Stimulated activated CD4-positive, alpha-beta T cell treated with anti-CD3 and anti-CD28 coated beads, Interleukin-1b, Interleukin-23, amount 100 ng/mL, for 4 hours (primary cell): ENCODE measurements at places on chromosomes 3 and 15.

GRCh38 chr3:28745436-28745835 lies 396.8 kb upstream of the AZI2 start:
- no peak for DNase-seq

GRCh38 chr3:40886660-40887425 lies 312.5 kb upstream of the CTNNB1 start:
- no peak for DNase-seq

DNA sequence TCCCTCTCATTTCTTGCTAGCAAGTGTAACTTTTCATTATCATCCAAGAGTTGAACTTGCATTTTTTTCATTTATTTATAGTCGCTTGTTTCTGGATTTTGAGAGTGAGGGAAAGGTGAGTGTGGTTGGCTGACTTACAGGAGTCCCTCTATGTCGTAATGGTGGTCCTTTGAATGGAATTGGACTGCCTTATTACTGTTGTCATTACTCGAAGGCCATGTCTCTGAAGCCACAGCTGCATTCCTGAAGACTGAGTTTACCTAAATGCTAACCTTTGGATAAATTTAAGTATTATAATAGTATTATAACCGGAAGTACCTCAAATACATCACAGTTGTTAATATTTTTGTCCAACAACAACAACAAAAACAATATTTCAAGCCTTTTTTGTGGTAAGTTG lies 488.9 kb downstream of the GABRG3 start:
- DNase-seq = no peak

- no peak for DNase-seq
Measured at GRCh38 chr3:192879346-192880031, 38.2 kb downstream of the MB21D2 start.

DNA sequence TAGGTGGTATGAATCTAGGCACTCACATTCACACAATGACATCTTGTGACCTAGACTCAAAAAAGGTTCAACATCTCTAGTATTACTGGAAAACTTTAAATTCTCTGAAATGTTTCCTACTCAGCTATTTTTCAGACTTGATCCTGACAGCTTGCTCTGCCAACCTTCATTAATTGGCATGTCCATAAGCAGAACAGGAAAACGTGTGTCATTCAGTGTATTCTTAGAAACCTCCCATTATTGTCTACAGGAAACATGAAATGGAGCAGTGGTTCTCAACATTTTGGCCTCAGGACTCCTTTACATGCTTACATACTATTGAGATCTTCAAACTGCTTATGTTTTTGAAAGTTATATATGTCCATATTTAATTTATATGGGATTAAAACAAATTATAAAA lies 363.2 kb downstream of the NAALADL2 start:
- DNase-seq = no peak

DNA sequence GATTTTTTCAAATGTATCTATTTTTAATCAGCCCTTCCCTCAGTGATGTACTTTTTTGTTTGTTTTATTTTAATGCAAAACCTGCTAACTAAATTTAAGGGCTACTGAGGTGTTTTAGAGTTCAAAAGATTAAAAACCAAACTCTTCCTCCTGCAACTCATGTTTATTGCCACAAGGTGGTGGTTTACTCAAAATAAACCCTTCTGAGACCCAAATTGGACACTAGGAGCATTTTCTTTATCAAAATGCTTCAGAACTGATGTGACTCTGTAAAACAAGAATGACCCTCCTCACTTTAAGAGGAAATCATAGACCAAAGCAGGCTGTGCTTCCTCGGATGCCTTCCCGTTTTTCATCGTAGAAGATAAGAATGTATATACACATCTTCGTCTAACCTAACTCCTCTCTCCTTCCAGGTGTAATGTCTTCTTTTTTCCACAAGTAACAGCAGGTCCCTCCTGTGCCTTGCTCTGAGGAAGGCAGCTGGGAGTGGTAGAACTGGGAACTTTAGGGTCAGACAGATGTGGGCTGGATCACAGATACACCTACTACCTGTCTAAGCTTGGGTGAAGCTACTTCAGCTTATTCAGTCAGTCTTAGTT lies 2.9 kb upstream of the NME9 start:
- DNase-seq = no peak

GRCh38 chr3:153096731-153097131 lies 65.3 kb upstream of the RAP2B start:
- DNase-seq = no peak

- DNase-seq = no peak
Measured at GRCh38 chr15:65331811-65332210, 27.3 kb downstream of the RNU5B-1 start.

DNA sequence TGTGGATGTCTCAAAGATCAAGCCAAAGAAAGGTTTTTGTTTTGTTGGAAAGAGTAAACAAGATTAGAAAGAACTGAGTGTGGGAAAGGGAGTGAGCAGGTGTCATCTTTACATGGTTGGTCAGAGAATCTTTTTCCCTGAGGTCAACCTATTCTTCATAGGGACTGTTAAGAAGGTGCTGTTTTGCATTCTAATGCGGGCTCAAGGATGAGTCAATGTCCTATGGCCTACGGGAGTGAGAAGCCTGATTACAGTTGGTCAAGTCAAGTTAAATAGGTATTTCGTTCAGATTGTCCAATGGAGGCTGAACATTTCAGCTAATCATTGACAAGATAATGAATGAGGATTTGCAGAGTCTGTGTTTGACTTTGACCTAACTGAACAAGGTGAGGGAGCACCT lies 491.2 kb upstream of the PDZRN3 start:
- DNase-seq = no peak

GRCh38 chr15:77537006-77537405 lies 95.7 kb downstream of the LINGO1 start:
- DNase-seq = no peak

DNA sequence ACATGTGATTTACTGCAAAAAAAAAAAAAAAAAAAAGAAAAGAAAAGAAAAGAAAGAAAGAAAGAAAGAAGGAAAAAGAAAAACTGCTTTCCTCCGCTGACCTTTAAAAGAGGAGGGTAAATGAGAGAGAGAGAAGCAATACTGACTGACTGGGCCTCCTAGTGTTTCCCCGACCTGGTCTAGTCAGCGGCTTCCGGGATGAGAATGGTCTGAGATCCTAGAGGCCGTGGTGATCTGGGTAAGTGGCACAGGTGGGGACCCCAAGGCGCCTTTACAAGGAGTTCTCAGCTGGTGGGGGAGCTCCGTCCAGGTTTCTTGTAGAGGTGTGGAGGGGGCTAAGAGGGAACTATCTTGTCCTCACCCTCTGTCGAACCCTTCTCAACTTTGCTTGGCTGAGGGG lies 223.1 kb downstream of the MEIS2 start:
- no peak for DNase-seq

DNA sequence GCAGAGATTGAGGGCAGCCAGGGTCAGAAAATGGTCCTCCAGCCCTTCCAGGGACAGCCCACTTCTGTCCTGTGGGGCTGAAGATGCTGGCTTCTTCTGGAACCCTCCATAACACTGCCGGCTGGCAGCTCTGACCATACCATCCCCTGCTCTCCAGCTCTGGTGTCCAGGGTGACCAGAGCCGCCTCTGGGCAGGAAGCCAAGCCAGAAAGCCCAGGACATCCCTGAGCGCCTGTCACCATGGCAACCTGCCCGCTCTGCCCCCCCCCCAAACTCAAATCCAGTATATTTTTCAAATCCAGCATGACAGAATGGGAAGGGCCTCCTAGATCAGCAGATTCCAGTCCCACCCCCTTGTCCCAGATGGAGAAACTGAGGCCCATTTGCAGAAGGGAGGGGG lies 420 bp upstream of the TMIE start:
- DNase-seq = no peak

GRCh38 chr3:61612211-61613194 lies 51.1 kb downstream of the PTPRG start:
- no peak for DNase-seq

DNA sequence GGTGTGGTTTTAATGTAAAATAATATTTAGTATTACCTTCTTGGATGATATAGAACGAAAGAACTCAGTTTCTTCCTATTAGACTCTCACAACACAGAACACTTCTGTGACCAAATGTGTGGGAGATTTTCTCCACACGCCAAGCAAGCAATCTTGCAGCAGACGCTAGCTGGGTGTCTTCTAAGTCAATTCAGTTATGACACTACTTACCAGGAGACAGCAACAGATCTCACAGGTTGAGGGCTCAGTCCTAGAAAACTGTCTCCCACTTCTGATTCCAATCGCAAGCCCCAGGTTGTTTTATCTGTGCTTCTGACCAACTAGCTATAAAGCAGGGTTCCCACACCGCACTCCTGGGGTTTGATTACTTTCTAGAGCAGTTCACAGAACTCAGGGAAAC lies 41.2 kb downstream of the HERC1 start:
- no peak for DNase-seq

DNA sequence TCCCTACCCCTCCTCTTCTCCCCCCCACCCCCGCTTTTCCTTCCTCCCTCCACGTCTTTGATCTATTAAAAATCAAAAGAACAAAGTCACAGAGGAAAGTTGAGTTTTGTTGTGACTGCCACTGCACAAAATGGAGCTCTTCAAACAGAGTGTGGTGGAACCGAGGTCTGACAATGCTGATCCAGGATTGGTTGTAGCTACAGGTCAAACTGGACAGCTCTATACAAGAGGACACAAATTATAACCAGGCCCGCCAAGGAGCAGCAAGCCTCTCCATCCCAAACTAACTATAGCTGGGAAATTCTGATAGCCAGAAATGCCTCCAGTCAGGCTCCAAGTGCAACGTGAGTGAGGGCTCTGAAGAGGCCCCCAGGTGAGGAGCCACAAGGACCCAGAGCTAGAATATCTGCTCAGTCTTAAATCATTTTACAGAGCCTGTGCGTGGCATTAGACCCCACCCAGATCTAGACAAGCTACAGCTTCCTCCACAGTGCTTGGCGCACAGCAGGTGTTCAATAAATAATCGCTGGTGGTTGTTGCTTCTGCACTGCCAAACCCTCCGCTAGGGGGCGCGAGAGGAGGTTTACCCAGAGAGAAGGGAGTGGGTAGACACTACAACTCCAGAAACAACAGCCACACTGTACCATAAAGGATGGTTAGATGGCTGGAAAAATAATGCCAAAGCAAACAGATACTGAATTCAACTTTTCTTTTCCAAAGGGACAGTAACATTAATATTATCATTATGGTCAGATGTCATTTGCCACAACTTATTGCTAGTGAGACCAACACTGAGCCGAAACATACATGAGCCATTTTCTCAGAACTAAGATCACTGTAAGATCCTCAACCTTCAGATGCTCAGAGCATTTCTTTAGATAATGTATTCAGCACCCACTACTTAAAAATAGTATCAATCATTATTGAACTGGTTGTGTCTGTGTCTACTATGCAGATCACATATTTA lies 44.6 kb downstream of the ZIC4 start:
- DNase-seq = no peak

DNA sequence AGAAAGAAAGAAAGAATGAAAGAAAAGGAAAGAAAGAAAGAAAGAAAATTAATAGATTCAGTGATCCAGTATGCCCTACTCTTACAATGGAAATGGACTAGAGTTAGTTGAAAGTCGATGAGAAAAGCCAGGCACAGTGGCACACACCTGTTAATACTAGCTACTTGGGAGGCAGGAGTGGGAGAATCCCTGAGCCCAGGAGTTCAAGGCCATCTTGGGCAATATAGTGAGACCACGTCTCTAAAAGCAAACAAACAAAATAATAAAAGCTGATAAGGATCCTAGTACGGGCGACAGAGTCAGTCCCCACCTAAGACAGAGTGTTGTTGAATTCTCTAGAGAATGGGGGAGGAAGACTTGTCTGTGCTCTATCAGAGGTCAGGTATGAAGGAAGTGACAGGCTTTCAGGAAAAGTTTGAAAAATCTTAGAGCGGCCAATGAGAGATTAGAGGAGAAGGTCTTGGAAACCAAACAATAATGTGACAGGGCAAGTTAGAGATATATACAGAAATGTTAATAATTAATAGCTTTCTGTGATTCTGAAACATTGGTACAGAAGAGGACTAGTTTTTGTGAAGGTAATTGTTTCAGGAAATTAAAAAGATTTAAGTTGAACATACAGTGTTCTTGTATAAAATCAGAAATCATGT lies 117.9 kb upstream of the PTX3 start:
- no peak for DNase-seq

GRCh38 chr3:49627634-49628033 lies 46.5 kb upstream of the APEH start:
- DNase-seq = no peak

DNA sequence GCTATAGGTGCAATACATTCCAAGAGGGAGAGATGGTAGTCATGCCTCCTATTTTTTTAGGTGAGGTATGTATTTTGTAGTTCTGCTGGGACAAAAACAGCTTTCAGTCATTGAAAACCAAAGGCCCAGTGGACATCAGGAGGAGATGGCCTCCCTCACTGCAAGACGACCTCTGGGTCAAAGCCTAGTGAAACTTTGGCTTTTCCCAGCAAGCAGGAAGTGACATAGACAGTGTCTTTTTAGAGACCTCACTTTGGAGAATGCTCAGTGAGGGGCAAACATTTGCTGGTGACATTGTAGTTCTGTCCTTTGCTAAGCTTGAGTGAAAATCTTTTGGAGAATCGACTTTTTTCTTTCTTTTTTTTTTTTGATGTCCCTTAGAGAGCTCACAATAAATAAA lies 27.3 kb downstream of the LIPC start:
- DNase-seq = no peak

- DNase-seq = no peak
Measured at GRCh38 chr3:56887402-56888025, 85.8 kb upstream of the ARHGEF3 start.

DNA sequence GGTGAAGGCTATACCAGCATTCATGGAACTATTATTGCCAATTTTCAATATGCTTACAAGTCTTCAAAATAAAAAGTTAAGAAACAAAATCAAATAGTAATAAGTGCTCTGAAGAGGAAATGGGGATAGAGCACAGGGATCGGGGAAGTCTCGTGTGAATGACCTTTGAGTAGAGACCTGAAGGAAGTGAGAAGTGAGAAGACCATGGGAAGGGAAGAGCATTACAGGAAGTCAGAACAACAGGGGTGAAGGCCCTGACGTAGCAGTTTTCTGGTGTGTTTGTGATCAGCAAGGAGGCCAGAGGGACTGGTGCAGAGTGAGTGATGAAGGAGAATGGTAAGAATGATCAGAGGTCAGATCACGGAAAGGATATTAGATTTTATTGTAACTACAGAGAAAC lies 48.1 kb downstream of the STAC start:
- DNase-seq = no peak

DNA sequence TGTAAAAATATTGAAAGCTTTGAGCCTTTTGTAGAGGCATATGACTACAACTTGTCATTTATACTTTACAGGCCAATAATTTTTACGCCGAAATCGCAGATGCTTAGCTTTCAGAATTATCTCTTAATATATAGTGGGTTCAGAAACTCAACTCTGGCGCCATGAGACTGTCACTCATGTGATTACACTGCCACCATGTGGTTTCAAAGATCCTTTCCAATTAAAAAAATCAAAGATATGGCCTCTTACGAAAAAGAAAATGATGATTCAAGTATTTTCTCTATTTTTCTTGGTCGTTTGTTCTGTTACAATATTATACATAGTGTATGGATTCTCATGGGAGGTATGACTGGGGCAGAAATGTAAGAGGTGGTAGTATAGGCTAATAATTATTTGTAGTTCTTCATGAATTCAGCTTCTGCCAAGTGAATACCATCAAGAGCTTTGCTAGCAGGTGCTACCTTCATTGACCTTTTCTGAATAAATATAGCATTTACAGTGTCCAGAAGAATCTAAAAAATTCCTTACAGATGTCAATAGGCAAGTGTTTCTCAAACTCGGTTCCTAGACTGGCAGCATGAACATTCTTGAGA lies 751.7 kb upstream of the GOLIM4 start:
- DNase-seq = no peak

GRCh38 chr3:197420115-197420514 lies 121.7 kb upstream of the DLG1 start:
- no peak for DNase-seq
